H1 (cell line): ENCODE measurements at places on chromosomes 11 and 22. TPM values are rescaled to one million over a fixed set of nuclear protein-coding genes. Genes with fewer than 3 reads are reported as not detected.

DNA sequence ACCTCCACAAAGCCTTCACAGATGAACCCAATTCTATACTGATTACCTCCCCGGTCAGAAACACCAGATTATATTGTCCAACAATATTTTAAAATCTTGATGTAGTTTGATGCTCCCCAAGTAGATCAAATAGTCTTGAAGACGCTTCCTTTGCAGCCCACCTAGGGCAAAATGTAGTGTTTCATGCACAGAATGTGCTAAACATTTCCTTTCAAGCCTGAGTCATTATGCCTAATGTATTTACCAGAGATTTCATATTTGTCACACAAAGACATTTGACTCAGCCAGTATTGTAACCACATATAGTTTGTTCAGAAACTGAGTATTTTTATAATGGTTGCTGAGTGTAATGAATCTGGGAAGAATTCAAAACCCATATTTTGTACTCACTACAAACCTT is 1396.8 kb downstream of the LRRC4C start:
- no peak for DNase-seq

DNA sequence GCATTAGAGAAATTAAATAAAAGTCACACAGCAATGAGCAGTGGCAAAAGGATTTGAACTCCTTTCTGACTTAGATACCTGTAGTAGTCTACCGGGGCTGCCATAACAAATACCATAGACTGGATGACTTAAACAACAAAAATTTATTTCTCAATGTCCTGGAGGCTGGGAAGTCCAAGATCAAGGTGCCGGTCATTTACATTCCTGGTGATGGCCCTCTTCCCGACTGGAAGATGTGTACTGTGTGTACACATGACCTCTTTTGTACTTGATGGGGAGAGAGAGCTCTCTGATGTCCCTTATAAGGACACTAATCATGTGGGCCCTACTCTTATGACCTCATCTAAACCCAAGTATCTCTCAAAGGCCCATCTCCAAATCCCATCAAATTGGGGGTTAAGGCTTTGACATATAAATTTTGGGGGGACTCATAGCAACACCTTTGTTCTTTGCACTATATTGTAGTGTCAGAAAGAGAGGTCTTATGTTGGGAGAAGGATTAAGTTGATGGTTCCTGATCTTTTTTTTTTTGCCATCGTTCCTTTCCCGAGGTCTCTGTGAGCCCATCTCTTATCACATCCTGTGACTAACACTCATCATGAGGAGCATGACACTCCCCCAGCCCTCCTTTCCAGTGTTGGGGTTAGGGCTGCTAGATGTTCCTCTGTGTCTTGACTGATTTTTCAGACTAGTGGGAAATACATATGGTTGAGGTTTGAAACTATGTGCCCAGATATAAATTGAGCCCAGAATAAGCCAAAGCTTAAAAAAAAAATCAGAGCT is 104.3 kb downstream of the TRAF6 start:
- no peak for DNase-seq

GRCh38 chr22:50296658-50297490 is 10.6 kb downstream of the PLXNB2 start:
- no peak for DNase-seq

GRCh38 chr11:11814614-11815452 is 26.9 kb upstream of the USP47 start:
- no peak for DNase-seq

- peak; percentile 69 for DNase-seq
These were observed 63.7 kb upstream of the NNMT start for GRCh38 chr11:114232400-114233059.

GRCh38 chr11:33988586-33989370 is 62.8 kb upstream of the CAPRIN1 start:
- DNase-seq, result no peak

DNA sequence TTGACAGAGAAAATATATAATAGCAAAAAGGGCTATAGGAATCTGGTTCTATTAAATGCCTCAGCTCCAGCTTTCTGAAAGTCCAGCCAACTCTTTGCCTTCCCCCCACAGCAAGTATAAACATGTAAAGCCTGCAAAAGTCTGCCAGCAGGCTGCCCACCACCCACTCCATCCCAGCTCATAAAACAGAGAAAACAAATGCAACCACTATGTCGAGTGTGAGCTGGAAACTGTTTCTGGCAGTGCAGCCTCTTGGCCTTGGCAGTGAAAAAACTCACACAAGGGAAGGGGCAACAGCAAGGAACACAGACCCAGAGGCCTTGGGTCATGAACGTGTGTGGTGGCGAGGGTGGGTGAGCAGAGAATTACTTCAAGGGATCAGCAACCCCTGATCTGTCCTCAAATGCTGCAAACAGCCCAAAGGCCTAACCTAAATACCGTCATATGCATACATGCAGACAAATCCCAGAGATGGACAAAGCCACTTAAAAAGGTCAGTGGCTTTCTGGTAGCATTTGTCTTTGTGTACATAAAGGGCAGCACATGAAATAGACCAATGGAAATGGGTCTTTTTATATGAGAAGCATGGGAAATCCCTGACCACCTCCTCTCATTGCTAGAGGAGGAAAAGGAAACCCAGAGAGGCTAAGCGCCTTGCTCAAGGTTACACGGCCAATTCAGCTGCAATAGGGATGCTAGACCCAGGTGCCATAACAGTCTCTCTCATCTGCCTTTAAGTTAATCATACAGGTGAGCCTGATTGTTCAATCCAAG is 74.8 kb downstream of the NAT10 start:
- no peak for DNase-seq

- DNase-seq, result no peak
These were observed 270.0 kb downstream of the SOX6 start for GRCh38 chr11:16086229-16086819.

- DNase-seq, result no peak
These were observed 14.2 kb upstream of the NTM start for GRCh38 chr11:131356206-131356605.

Gene SYT8
- not detected in 2 replicates for total RNA-seq

Gene MRPL23
- 86.0 and 86.4 TPM in 2 replicates for total RNA-seq

Gene BARX2
- total RNA-seq, result not detected in 2 replicates

Gene TPCN2
- total RNA-seq, result 16.3 and 18.6 TPM in 2 replicates
